ENCODE measurements at places on chromosomes 12 and 14.

- DNase-seq = no peak
Measured at GRCh38 chr12:95164656-95165055, 52.6 kb downstream of the FGD6 start.

GRCh38 chr12:96590970-96591369 is 101.6 kb downstream of the CFAP54 start:
- no peak for DNase-seq

DNA sequence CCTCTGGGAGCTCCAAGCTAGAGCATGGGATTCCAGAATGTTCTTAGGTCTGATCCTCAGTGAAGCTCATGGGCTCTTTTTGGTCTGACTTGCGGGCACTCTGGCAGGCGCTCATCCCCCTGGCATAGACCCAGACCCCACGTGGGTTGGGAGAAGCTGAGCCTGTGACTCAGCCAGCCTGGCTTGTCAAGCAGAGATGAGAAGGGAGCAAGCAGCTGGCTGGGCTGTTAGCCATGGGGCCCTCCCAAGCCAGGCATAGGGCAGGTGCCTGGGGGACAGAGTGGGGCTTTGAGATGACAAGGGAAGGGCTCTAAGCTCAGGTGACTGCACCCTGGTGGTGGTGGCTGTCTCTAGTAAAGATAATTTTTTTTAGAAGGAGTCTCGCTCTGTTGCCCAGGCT is 80.3 kb upstream of the NOS1 start:
- no peak for DNase-seq

DNA sequence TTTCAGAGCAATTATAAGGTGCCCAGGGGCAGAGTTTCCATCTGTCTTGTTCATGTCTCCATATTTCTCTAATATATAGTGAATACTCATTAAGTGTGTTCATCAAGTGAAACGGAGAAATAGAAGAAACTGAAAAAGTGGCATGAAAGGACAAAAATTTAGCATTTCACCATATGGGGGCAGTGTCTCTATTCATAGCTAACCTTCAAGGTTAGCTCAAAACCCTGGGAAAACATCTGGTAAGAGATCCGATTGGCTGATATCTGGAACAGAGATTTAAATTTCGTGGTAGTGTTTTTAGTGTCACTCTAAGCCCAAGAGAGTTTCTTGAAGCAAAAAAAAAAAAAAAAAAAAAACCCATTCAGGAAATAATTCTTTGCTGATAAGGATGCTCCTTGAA is 367.5 kb downstream of the DAD1 start:
- no peak for DNase-seq

GRCh38 chr12:102462386-102462785 is 18.0 kb downstream of the IGF1 start:
- no peak for DNase-seq

DNA sequence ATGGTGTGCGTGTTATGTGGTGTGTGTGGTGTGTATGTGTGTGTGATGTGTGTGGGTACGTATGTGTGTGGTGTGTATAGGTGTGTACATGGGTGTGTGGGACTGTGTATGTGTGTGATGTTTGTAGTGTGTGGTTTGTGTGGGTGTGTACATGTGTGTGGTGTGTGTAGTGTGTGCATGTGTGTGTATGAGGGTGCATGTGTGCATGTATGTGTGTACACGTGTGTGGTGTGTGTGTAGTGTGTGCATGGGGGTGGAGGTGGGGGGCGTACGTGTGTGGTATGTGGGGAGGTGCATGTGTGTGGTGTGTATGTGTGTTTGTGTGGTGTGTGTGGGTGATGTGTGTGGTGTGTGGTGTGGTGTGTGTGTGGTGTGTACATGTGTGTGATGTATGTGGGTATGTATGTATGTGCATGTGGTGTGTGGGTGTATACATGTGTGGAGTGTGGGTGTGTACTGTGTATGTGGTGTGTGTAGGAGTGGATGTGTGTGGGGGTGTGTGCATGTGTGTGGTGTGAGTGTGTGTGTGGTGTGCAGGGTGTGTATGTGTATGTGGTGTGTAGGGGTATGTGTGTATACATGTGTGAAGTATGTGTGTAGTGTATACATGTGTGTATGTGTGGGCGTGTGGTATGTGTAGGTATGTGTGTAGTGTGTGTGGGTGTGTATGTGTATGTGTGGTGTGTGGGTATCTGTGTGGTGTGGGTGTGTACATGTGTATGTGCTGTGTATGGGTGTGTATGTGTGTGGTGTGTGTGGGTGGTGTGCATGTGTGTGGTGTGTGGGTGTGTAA is 119.8 kb upstream of the GSC start:
- DNase-seq = no peak

GRCh38 chr12:48969833-48970701 is 1.5 kb downstream of the WNT10B start:
- DNase-seq = peak; percentile 82

DNA sequence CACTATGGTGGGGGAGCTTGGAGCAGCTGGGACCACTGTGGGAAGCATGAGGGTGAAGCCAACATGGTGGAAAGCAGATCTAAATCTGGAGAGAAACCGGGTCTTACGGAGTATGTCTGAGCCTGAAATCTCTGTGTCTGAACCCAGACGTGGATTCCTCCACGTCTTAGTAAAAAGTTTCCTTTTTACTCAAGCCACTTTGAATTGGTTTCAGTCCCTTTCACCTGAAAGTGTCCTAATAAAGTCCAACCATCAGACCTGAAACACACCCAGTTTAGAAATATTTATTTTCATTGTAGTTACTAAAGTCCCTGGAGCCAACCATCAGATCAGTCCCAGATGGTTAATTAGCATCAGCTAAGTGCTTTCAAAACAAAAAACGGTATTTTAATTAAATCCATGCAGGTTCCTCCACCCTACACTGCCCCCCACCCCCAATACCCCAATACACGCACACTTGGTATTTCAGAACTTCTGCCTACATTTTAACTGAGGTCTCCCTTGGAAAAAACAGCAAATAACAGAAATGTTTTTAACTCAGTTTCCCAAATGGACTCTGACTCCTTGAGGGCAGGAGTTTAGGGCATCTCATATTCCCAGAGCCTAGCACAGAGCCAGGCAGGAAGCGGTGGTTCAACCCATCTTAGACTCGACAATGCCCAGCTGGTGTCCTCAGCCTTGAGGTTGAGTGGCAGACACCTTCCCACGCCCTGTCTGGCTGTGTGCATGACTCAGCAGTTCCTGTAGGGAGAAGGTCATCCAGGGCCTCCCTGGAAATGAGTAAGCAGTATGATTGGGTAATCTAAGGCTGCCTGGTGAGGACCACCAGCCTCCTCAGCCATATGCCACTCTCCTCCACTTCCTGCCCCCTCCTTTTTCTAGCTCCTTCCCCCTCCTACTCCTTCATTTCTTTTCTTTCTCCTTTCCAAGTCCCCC is 175.8 kb downstream of the TTC8 start:
- peak; percentile 83 for DNase-seq

- DNase-seq = no peak
Measured at GRCh38 chr14:77061630-77062257, 33.2 kb upstream of the IRF2BPL start.

- DNase-seq = no peak
Measured at GRCh38 chr12:48696626-48697025, 14.6 kb upstream of the KANSL2 start.

GRCh38 chr12:59834659-59835474 is 239.0 kb downstream of the SLC16A7 start:
- no peak for DNase-seq

DNA sequence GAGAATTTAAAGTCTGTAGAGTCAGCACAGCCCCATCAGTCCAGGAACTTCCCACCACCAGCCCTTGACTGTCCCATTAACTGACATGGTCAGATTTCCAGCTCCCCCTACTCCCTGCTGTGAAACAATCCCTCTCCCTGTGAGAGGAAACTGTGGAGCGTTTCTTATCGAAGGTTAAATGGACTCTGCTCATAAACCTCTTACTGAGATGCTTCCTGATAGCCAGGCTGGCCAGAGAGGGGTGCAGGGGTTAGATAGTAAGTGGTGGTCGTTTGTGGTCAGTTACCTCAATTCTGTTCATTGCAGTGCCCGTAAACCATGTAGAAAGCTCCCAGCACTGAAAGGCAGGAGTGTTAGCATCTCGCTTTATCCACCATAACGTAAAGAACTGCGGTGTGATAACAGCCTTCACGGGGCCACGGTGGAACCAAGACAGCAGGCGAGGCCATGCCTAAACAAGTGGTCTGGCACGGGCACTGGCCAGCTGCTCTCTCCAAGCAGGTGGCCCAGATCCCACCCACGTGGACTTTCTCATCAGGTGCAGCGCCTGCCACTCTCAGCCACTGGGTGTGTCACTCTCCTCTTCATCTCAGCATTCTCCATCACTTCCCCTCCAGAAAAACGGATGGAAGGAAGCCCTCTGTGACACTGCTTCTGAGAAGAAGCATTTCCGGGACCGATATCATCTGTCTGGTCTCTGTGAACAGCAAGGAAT is 102.2 kb downstream of the FBXL14 start:
- DNase-seq = peak; percentile 66

DNA sequence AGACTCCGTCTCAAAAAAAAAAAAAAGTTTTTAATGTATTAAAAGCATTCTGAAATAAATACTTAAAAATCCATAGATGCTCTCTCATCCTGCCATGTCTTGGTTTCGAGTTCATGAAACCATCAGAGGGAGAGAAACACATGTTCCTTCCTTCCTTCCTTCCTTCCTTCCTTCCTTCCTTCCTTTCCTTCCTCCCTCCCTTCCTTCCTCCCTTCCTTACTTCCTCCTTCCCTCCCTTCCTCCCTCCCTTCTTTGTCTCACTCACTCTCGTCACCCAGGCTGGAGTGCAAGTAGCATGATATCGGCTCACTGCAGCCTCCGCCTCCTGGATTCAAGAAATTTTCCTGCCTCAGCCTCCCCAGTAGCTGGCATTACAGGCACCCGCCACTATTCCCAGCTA is 60.4 kb upstream of the DUSP6 start:
- DNase-seq = no peak

GRCh38 chr14:64612021-64612380 is 62.2 kb downstream of the PPP1R36 start:
- DNase-seq = no peak

GRCh38 chr14:70100071-70100470 is 88.7 kb downstream of the SLC8A3 start:
- no peak for DNase-seq

GRCh38 chr14:89493406-89493805 is 76.4 kb upstream of the FOXN3 start:
- no peak for DNase-seq

- no peak for DNase-seq
Measured at GRCh38 chr14:100159865-100160533, 554 bp upstream of the DEGS2 start.

- no peak for DNase-seq
Measured at GRCh38 chr12:103657331-103657730, 70.3 kb downstream of the STAB2 start.

DNA sequence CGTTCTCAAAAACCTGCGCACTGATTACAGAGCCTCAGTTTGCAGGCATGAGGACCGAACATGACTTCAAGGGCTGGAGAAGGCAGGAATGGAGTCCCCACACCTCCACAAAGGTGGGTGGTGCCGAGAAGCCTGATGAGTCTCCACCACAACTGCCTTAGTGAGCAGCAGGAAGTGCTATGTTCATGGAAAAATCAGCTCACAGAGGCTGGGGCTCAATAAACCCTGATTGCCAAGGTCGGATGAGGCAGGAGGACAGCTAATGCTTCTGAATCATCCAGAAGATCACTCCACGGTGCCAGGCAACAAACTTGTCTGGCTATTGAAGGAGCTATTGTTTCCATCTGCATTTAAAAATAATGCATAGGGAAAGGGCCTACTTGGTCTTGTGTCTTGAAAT is 31.1 kb downstream of the APPL2 start:
- DNase-seq = peak; percentile 54

DNA sequence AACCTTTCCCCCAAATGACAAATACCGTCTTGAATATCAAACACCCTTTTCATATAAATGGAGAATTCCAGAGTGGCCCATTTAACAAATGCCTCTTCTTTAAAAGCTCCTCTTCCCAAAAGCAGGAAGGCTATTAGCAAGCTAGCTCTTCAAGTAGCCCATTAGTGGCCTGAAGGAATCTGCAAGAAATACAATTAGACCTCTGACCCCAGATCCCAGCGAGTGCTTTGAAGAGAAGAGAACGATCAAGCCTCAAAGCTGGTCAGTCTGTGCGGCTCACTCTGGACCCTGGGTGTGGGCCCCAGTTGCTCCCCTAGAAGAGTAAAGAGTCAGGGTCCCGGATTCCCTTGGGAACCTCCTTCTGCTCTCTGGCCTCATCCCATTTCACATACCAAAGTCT is 325.6 kb downstream of the NUAK1 start:
- peak; percentile 94 for DNase-seq

DNA sequence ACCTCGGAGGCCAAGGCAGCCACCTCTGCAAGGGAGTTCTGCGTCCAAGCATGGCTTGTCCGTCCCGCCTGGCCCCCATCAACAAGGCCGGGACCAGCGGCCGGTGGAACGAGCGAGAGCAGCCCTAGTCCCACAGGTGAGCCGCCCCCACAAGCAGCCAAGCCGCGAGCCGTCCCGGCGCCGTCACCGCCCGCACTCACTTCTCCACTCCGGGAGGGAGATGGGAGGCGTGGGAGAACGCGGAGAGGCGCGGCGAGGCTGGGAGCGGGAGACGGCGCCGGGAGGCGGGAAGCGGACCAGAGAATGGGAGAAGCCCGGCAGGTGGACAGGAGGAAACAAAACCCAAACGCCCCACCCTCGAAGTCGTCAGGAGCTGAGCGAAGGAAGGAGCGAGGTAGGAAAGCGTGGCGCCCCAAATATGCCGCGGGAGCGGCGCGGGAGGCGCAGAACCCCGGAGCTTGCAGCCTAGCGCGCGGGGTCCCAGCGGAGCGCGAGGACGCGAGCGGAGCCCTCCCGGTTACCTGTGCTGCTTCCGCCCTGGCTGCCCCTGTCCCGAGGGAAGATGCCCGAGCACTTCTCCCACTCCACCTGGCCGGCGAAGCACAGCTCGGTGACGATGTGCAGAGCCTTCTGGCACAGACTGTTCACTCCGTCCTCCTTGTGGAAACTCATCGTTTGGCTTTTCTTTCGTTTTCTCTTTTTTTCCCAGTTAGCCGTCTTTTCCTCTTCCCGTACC is 600 bp downstream of the SYT10 start:
- DNase-seq = peak; percentile 74

DNA sequence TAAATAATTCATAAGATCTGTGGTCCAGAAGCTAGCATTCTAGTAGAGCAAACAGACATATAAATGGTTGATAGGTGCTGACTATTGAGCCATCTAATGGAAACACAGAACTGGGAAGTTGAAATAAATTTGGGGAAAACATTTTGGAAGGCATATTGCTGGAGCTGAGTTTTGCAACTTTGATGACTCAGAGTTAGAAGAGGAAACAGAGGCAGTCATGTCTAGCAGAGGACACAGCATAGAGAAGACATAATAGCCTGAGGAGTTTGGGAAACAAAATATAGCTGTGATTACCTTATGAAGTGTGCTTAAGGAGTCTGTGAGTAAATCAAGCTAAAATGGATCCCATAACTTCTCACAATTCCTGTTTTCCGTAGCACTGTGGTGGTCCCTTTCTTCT is 86.9 kb upstream of the FLRT2 start:
- DNase-seq = no peak

GRCh38 chr12:115542656-115543055 is 734.8 kb downstream of the MED13L start:
- peak; percentile 66 for DNase-seq

GRCh38 chr12:121278169-121279070 is 18.1 kb downstream of the CAMKK2 start:
- DNase-seq = no peak

GRCh38 chr12:66047411-66048021 is 83.0 kb downstream of the LLPH start:
- DNase-seq = no peak
